NCI-H1417 treated with DMSO at 0.1 percent for 48 hours (cell line): ENCODE measurements at places on chromosomes 1 and 21.

DNA sequence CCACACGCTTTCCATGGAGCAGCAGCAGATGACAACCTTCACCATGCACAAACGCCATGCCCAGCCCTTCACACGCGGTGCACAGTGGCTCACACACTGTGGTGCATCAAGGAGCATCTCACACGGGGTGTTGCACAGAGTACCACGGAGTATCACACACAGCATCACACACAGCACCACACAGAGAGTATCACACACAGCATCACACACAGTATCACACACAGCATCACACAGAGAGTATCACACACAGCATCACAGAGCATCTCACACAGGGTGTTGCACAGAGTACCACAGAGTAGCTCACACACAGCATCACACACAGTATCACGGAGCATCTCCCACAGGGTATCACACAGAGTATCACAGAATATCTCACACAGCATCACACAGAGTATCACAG is 122.2 kb upstream of the RAB4A start:
- no peak for DNase-seq

DNA sequence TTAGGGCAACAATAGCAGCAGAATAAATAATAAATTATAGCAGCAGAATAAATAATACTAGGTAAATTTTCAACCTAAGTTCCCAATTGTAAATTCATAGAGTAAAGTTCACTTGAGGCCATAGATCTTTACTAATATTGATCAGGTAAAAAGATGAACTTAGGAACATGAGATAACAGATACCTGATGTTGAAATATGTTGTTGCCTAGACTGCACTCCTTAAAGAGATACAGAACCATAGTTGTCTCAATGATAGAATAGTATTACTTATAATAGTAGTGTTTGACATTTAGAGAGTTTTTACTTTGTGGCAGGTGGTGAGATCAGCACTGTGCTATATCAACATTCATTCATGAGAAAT is 378 bp upstream of the F13B start:
- no peak for DNase-seq

GRCh38 chr1:175463853-175464252 is 271.3 kb upstream of the KIAA0040 start:
- no peak for DNase-seq

- DNase-seq, result no peak
These were observed 180.4 kb downstream of the ROR1 start for GRCh38 chr1:63954187-63954586.

DNA sequence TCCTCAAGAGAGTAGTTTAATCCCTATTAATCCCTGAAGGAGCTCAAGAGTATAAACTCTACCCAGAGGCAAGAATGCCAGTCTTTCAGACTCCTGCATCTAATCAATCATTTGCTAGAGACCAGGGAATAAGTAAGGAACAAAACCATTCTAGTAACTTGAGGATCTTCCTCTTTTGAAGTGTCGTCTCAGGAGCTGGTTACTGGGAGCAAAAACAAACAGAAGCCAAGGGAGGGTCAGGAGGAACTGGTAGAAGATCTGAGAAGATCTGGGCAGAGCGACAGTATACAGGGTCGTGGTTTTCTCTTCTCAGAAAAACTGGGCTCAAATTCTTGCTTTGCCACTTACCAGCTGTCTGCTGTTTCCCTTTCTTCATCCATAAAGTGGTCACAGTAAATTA is 69.3 kb downstream of the RPS6KA1 start:
- DNase-seq, result no peak

DNA sequence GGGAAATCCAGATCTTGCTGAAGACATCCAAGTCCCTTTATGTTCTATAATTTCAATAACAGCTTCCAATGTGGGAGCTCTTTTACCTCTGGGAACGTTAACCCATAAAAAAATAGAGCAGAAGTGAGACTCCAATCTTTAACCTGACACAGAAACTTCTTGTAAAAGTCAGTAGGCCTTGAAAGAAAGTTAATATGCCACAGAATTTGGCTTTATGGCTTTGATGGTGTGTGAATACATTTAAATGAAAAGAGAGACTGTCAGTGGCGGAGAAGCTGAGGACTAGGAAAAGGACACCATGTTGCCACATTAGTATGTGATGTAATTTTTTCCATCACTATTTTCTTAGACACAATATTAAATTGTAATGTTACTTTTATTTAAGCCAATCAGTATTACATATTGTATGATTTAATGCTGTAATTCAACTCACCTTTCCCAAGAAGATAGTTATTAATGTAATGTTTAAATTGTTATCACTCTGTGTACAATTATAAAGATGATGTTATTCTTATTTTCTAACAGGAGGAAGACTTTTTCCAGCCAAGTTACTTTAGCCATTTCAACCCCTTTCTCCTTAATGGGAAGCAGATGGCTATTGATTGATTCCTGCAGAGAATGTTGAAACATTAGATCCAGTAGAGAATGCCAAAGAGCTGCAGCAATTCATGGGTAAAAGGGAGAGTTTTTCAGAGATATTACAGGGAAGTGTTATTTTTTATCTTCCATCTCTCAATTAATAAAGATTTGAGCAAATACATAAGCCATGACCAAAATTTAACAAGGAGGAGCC is 17.5 kb upstream of the CLDN8 start:
- DNase-seq, result no peak

- DNase-seq, result no peak
These were observed 15.2 kb downstream of the PTPRF start for GRCh38 chr1:43545695-43546387.

DNA sequence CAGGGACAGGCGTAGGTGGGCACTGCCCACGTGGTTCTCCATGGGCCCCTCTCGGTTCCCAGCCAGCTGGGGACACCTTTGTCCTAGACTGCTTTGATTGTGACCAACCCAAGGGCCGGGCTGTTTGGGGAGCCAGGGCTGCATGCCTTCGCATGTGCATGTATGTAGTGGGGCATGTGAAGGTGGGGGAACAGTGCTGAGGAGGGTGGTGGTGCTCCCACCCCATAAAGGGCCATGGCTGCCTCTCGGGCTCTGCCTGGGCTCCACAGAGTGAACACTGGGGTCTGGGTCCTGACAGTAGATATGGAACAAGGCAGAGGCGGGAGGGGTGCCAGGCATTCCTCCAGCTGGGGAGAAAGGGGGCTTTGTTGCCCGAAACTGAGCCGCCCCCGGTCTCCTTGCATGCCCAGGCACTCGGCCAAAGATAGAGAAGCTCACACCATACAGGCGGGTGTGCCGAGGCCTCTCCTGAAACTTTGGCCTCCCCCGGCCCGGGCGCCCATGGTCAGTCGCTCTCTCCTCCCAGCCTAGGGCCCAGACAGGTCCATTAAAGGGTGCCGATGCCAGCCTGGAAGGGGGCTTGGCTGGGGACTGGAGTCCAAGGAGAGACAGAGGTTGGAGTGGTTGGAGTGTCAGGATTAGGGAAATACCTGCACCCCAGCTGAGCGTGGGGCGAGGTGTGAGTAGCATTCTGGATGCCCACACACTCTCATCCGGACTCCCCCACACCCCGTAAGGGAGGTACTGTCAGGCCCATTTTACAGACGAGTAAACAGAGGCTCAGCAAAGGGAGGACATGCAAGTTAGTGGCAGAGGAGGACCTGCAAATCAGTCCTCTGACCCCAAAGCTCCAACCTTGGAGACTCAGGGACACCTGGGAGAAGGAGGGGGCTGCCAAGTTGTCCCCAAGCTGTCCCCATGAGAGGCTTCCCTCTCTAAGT is 41.1 kb downstream of the EPHA2 start:
- no peak for DNase-seq
